ENCODE measurements at places on chromosomes 12 and 14. TPM values are rescaled to one million over a fixed set of nuclear protein-coding genes. Genes with fewer than 3 reads are reported as not detected.
A peak's percentile ranks its signal among the peaks of the same experiment; 100 is the strongest.

GRCh38 chr14:103734081-103734888, 18.7 kb downstream of the ZFYVE21 start:
- no peak overlapping the region for H3K4me3 ChIP-seq
- no peaks in the 10 kb centered on the region for H3K4me1 ChIP-seq
- H3K36me3 ChIP-seq, result no peaks in the 10 kb centered on the region
- no peak overlapping the region for H3K27ac ChIP-seq
- no peak for DNase-seq

Gene HSPA2
- total RNA-seq, result 114 TPM

- H3K27me3 ChIP-seq, result no peaks in the 10 kb centered on the region
- no peak overlapping the region for H3K4me3 ChIP-seq
- DNase-seq, result no peak
- no peaks in the 10 kb centered on the region for H3K4me1 ChIP-seq
- H3K36me3 ChIP-seq, result no peaks in the 10 kb centered on the region
Measured at GRCh38 chr14:78666336-78667056, 496.3 kb downstream of the NRXN3 start.

GRCh38 chr12:4432878-4433744, 12.5 kb downstream of the FGF6 start:
- DNase-seq, result no peak
- no peaks in the 10 kb centered on the region for H3K36me3 ChIP-seq
- H3K4me1 ChIP-seq, result 0 out of 2 replicates have a peak, but pooled peaks cover 3% of the 10 kb centered on the region
- no peak overlapping the region for H3K4me3 ChIP-seq
- no peak overlapping the region for H3K27ac ChIP-seq

- no peaks in the 10 kb centered on the region for H3K36me3 ChIP-seq
- H3K4me3 ChIP-seq, result no peak overlapping the region
Measured at GRCh38 chr12:62256408-62257096, 3.7 kb upstream of the USP15 start.

Gene MYH6
- 0.23 TPM for total RNA-seq

Gene TMEM63C
- total RNA-seq, result 6.4 TPM

DNA sequence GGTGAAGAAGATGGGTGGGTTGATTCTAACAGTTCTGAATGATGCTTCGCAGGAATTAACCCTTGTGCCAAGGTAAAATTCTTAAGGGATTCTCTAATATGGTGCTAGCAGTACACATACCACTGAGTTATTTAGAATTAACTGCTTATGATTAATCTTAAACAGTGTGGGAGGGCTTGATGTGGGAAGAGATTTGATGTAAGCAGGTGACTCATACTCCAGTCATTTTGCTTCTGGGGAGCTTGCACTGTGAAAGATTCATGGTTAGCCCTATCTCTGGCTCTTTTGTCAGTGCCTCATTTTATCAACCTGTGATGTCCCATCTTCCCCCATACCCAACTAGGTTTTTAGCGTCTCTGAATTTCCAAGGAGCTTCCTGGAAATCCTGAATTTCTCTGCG, 83.8 kb downstream of the NRXN3 start:
- H3K27ac ChIP-seq, result no peak overlapping the region
- no peaks in the 10 kb centered on the region for H3K36me3 ChIP-seq
- no peak for DNase-seq
- no peak overlapping the region for H3K4me3 ChIP-seq

- H3K27ac ChIP-seq, result no peak overlapping the region
- no peaks in the 10 kb centered on the region for H3K36me3 ChIP-seq
- no peak overlapping the region for H3K4me3 ChIP-seq
- DNase-seq, result no peak
- no peaks in the 10 kb centered on the region for H3K27me3 ChIP-seq
- peaks cover 46% of the 10 kb centered on the region for H3K4me1 ChIP-seq
Measured at GRCh38 chr12:123100882-123101281, 50.0 kb downstream of the PITPNM2 start.

DNA sequence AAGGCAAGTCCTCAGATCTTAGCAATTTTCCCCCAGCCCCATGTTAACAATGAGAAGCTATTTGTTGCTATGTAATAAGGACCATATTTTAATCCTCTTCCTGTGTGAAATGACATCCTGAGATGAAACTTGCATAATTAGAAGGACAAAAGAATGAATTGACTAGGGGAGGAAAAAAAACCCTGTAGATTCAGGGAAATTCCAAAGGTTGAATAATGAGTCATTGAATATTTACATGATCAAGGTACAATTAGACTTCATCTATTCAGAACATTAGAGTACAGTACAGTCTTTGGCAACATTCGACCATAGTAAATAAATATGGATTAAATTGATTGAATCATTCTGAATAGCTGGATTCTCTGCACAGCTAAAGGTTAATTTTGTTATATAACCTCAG, 9.4 kb downstream of the MYBPC1 start:
- DNase-seq, result peak; percentile 20
- peak overlapping the region; percentile 18 for H3K27ac ChIP-seq
- no peaks in the 10 kb centered on the region for H3K27me3 ChIP-seq
- H3K36me3 ChIP-seq, result no peaks in the 10 kb centered on the region

GRCh38 chr14:61430066-61430757, 108.8 kb downstream of the PRKCH start:
- H3K36me3 ChIP-seq, result no peaks in the 10 kb centered on the region
- no peak for DNase-seq
- H3K27me3 ChIP-seq, result no peaks in the 10 kb centered on the region
- no peak overlapping the region for H3K27ac ChIP-seq
- peaks cover 8% of the 10 kb centered on the region for H3K4me1 ChIP-seq
- no peak overlapping the region for H3K4me3 ChIP-seq

Gene MMP17
- 48.5 TPM for total RNA-seq

DNA sequence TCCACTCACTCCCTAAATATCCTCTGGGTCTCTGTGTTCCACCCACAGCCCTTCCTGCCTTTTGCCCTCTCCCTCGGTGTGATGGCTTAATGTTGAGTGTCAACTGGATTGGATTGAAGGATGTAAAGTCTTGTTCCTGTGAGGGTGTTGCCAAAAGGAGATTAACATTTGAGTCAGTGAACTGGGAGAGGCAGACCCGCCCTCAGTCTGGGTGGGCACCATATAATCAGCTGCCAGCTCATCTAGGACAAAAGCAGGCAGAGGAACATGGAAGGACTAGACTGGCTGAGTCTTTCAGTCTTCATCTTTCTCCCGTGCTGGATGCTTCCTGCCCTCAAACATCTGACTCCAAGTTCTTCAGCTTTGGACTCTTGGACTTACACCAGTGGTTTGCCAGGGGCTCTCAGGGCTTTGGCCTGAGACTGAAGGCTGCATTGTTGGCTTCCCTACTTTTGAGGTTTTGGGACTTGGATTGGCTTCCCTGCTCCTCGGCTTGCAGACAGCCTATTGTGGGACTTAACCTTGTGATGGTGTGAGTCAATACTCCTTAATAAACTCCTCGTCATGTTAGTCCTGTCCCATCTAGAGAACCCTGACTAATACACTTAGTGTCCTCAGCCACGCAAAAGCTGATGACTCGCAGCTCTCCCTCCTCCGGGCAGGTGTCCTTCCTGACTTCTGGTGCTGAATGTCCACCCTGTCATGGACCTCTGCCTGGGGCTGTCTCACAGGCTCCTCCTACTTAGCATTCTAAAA, 5.9 kb downstream of the DGLUCY start:
- no peaks in the 10 kb centered on the region for H3K27me3 ChIP-seq
- H3K27ac ChIP-seq, result no peak overlapping the region
- H3K4me1 ChIP-seq, result peaks cover 30% of the 10 kb centered on the region
- H3K4me3 ChIP-seq, result no peak overlapping the region
- DNase-seq, result no peak
- no peaks in the 10 kb centered on the region for H3K36me3 ChIP-seq

DNA sequence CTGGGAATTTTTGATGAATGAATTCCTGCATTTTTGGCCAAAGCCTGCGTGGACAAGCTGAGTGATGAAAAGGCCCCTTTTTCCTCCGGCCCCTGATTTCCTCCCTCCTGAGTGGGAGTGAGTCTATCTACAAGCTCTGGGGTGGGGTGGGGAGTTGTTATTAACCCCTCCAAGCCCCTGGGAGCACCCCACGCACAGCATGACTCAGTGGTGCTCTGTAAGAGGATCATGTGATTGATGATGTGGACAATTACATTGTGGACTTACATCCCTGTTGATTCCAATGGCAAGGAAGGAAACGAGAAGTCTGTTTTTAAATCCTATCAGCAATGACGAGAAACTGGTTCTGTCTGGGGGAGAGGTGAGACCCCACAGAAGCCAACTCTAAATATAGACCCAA, 5.1 kb upstream of the DLK1 start:
- DNase-seq, result no peak
- no peak overlapping the region for H3K27ac ChIP-seq
- no peak overlapping the region for H3K4me3 ChIP-seq
- H3K36me3 ChIP-seq, result no peaks in the 10 kb centered on the region
- peaks cover 19% of the 10 kb centered on the region for H3K27me3 ChIP-seq
- H3K4me1 ChIP-seq, result no peaks in the 10 kb centered on the region

- peaks cover 13% of the 10 kb centered on the region for H3K4me1 ChIP-seq
- peaks cover 27% of the 10 kb centered on the region for H3K27me3 ChIP-seq
- H3K27ac ChIP-seq, result no peak overlapping the region
Measured at GRCh38 chr12:109721276-109721675, 7.7 kb downstream of the FAM222A start.

DNA sequence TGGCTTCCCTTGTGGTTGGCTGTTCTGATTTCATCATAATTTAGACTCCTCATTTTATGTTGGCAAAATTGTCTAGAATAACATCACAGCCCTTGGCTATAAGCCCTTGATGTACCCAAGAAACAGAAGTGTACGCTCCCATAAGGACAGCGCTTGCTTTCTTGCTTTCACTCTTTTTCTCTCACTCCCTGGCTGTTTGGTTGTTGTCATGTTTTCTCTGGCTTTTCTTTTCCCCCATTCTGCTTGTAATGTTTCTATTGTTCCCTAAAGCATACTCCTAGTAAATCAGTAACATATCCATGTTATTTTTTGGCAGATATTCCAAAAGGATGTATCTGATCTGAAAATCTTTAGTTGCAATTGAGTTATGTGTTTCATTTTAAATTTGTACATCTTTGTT, 530.5 kb downstream of the NOVA1 start:
- no peak overlapping the region for H3K4me3 ChIP-seq
- no peaks in the 10 kb centered on the region for H3K27me3 ChIP-seq
- DNase-seq, result no peak
- H3K4me1 ChIP-seq, result no peaks in the 10 kb centered on the region
- H3K27ac ChIP-seq, result no peak overlapping the region

- no peaks in the 10 kb centered on the region for H3K36me3 ChIP-seq
- DNase-seq, result no peak
- H3K4me3 ChIP-seq, result no peak overlapping the region
- H3K4me1 ChIP-seq, result no peaks in the 10 kb centered on the region
- H3K27me3 ChIP-seq, result no peaks in the 10 kb centered on the region
Measured at GRCh38 chr14:76846331-76847047, 20.3 kb downstream of the LRRC74A start.

DNA sequence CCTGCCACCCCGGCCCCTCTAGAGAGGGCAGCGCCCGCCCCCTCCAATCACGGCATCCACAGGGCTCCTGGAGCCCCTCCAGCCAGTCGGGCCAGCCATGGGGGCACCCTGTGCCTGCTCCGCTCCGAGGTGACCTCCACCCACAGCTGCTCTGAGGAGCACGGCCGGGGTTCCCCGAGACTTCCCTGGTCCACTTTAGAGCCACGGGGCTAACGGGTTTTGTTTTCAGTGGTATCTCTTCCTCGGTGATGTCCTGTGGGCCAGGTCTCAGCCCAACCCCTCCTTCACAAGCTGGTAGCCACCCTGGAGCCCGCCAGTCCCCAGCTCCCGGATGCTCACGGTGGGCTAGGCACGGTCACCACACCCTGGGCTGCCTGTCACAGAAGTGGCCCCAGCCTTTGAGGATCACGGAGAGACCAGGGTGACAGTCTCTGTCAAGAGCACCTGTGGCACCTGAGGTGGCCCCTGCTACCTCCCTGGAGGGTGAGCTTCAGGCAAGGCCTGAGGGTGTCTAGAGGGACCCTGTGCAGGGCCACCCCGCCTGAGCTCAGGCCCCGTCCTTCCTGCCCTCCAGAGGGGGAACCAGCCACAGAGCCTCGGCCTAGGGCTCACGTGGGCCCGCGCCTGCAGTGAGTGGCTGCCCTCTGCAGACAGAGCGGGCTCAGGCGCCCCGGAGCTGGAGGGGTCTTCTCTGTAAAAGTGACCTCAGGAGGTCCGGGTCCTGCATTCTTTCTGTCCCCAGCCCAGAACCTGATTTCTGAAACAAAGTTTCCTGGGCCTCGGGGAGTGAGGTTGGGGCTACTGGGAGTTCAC, 146.0 kb upstream of the C14orf180 start:
- H3K4me1 ChIP-seq, result no peaks in the 10 kb centered on the region
- H3K27ac ChIP-seq, result no peak overlapping the region
- no peaks in the 10 kb centered on the region for H3K27me3 ChIP-seq
- DNase-seq, result no peak

DNA sequence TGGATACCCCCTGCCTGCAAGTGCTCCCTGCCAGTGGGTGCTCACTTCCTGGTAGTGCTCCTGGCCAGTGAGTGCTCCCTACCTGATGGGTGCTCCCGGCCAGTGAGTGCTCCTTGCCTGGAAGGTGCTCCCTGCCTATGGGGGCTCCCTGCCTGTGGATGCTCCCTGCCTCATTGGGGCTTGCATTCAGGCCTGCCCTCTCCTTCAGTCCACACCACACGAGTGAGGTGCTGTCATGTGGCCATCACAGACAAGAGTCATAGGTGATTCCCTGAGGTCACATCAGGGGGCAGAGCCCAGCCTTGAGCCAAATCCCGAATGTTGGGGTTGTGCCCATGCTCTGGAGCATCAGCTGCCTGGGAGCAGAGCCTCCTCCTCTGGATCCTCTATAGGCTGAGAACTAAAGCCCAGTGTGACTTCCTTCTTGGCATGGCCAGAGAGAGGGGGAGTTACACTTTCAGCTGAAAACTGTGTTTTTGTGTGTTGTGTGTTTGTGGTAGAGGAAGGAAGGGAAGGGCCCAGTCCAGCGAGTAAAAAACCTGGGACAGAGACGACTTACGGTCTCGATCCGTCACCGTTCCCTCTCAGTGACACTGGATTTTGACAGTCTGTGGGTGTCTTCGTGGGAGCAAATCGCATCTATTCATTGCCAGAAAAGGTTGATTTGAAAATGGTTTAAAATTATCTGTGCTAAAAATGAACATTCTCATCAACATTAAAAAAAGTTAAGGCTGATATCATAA, 136.0 kb downstream of the ADGRD1 start:
- H3K27ac ChIP-seq, result no peak overlapping the region
- H3K27me3 ChIP-seq, result no peaks in the 10 kb centered on the region
- H3K36me3 ChIP-seq, result no peaks in the 10 kb centered on the region
- H3K4me1 ChIP-seq, result no peaks in the 10 kb centered on the region
- no peak for DNase-seq

GRCh38 chr12:111596985-111597830, 1.9 kb downstream of the ATXN2 start:
- H3K27me3 ChIP-seq, result no peaks in the 10 kb centered on the region
- peak overlapping the region; percentile 84 for H3K4me3 ChIP-seq
- peak overlapping the region; percentile 51 for H3K27ac ChIP-seq
- DNase-seq, result peak; percentile 78
- H3K36me3 ChIP-seq, result no peaks in the 10 kb centered on the region

Gene RAD9B
- total RNA-seq, result not detected

All from GM23338 (cell line).